Astrocyte (in vitro differentiated cells and primary cell): ENCODE measurements at places on chromosomes 5 and 9. TPM values are rescaled to one million over a fixed set of nuclear protein-coding genes. Genes with fewer than 3 reads are reported as not detected.

The DOCK2 gene
- total RNA-seq: 0.43 and 0.66 TPM in 2 replicates

The UAP1L1 gene
- 4.0 and 4.7 TPM in 2 replicates for total RNA-seq

The MEIKIN gene
- total RNA-seq: not detected in 2 replicates

The PCDHGA7 gene
- total RNA-seq: 0.57 and 0.62 TPM in 2 replicates

The SEMA5A gene
- 13.8 and 15.3 TPM in 2 replicates for total RNA-seq

DNA sequence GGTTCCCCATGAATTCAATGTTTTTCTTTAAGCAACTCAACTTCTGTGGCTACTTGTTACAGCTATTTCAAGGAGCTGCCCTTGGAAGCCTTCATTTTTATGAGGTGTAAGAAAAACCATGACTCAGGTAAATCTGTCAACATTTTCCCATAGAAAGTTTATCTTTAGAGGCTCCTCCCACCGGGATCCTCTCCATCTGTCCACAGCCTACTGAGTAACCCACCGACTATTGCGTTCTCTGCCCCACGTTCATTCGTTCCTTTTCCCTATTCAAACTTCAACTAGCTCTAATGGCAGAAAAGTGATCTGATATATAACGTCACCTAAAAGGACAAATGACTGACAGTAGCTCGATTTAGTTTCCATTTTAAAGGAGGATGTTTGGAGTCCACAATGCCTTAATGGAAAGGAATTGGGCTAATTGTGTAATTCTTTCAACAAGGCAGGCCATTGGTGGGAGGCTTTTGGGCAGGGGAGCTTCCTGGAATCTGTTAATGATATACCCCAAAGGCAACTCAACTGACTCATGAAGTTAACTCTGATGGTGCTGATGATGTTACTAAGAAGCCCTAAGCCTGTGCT, 29.3 kb upstream of the NR3C1 start:
- no peak for DNase-seq

- DNase-seq: no peak
Observed at GRCh38 chr9:7265181-7265580, 507.4 kb downstream of the KDM4C start.

GRCh38 chr9:133539991-133540697, 5.6 kb downstream of the ADAMTSL2 start:
- DNase-seq: no peak

- DNase-seq: no peak
Observed at GRCh38 chr5:128870373-128870772, 94.9 kb upstream of the SLC27A6 start.

GRCh38 chr5:77425998-77426659, 66.0 kb downstream of the WDR41 start:
- DNase-seq: no peak

DNA sequence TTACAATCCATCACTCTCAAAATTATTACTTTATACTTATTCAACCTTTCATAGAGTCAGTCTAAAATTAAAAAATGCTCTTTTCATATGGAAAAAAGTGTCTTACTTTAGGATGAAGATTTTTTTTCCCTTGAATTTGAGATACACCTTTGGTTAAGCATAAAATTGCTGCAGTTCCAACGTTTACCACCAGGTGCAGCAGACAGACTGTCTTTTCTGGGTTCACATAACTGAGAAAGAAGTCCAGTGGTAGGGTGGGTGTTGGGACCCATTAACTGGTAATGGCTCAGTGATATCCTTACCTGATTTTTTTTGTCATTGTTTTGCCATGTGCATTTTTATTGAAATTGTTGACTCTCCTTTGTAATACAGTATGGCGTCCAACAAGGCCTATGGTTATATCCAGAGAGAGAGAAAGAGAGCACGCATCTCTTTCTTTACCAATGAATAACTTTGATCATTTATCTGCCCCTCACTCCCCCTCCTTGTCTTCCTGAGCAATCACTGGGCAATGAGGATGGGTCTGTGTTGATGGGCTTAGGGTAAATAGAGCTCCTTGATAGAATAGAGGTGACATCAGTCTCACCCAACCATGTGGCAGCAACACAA, 98.4 kb downstream of the FBXL7 start:
- DNase-seq: no peak
